Sciatic nerve (tissue), 2 donors: ENCODE measurements at places on chromosomes 13 and 19. TPM values are rescaled to one million over a fixed set of nuclear protein-coding genes. Genes with fewer than 3 reads are reported as not detected.

The DNAJC15 gene
- 6.2 TPM for total RNA-seq

The MFSD12 gene
- 52.5 TPM for total RNA-seq

The ZNF229 gene
- 8.6 TPM for total RNA-seq

The EDDM13 gene
- not detected for total RNA-seq

- no peak for DNase-seq
These were observed 74.3 kb upstream of the ATP12A start for GRCh38 chr13:24605923-24606372.
